H1 (cell line): ENCODE measurements at places on chromosomes 16 and 17. TPM values are rescaled to one million over a fixed set of nuclear protein-coding genes. Genes with fewer than 3 reads are reported as not detected.

HBZ gene
- polyA plus RNA-seq = 0.12 TPM in 1 of 2 replicates, not detected in the other

RCVRN gene
- polyA plus RNA-seq = not detected in 2 replicates

CD300LG gene
- 0.06 and 0.14 TPM in 2 replicates for polyA plus RNA-seq

RAB40B gene
- 4.6 and 7.1 TPM in 2 replicates for polyA plus RNA-seq

DOK4 gene
- 24.0 and 29.5 TPM in 2 replicates for polyA plus RNA-seq

DNA sequence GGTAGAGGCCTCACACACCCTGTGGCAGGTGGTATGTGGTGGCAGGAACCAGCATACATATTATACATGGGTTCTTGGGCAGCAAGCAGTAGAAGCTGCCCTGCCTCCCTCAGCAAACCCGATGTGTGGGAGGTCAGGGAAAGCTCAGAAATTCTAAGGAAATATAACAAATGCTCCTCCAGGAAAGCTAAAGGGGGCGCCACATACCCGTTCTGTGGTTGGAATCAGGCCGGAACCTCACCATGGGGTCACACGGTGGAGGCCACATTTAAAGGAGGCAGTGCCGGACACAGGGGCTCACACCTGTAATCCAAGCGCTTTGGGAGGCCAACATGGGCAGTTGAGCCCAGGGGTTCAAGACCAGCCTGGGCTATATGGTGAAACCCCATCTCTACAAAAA, 12.4 kb upstream of the KATNB1 start:
- no peak for DNase-seq
- H3K36me3 ChIP-seq = no peaks in the 10 kb centered on the region
- no peaks in the 10 kb centered on the region for H3K4me1 ChIP-seq
- H3K27ac ChIP-seq = no peak overlapping the region

DNA sequence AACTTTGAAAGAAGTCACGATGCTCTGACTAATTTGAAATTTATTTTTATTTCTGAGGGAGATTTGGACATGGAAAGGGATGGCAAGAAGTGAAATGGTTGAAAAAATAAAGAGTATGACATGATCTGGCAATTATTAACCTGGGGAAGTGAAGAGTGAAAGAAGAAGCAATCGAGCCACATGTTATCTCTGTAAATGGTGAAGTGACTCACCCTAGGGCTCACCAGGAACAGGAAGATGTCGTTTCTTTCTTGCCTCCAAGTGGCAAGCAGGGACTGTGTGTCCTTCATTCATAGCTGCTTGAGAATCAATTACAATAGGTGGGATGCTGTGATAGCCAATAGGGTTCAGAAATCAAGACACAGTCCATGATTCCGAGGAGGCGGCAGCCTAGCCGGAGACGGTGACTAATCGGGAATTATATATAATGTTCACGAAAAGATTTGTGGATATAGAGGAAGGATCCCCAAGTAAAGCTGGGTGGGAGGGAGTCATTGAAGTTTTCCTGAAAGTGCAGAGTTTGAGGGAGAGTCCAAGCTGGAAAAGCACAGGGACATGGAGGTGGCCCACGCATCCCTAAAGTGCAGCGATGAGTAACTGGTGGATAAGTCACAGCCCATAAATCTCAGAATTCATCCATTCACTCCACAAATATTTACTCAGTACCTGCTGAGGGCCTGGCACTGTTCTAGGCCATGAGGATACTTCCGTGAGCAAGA, 18.2 kb upstream of the KRT20 start:
- no peak for DNase-seq
- H3K27ac ChIP-seq = no peak overlapping the region
- H3K36me3 ChIP-seq = no peaks in the 10 kb centered on the region
- no peaks in the 10 kb centered on the region for H3K4me1 ChIP-seq

- no peak for DNase-seq
- H3K4me3 ChIP-seq = no peak overlapping the region
- H3K27ac ChIP-seq = no peak overlapping the region
These were observed 1401.0 kb downstream of the CDH11 start for GRCh38 chr16:63720848-63721247.

GRCh38 chr17:82339634-82340580, 6.3 kb upstream of the SECTM1 start:
- H3K36me3 ChIP-seq = no peaks in the 10 kb centered on the region
- peaks cover 19% of the 10 kb centered on the region for H3K27me3 ChIP-seq
- H3K27ac ChIP-seq = no peak overlapping the region
- no peak for DNase-seq
- no peak overlapping the region for H3K4me3 ChIP-seq

DNA sequence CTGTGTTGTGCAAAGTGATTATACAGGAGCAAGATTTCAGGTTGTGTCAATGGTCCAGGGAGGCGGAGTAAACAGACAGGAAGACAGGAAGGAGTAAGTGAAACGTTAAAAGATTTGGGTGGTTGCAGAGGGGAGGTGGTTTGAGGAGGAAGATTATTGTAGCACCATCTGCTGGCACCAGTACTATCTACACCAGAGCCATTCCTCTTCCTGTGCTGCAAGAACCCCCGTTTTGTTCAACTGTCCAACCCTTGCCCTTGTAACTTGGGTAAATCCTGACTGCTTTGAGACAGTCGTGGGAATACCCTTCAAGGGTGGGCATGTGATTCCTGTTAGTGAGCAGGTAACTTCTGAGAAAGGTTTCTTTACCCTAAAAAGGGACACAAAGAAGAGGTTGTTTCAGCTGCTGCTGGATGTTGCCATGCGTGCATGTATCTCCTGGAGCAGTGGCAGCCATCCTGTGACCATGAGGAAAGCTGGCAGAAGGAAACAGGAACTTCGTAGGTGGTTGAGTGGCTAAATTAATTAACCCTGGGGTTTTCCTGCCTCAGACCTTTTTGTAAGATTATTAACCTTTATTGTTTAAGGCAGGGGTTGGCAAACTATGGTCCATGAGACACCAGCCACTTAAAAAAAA, 124.1 kb downstream of the PRKCA start:
- H3K4me1 ChIP-seq = peaks cover 2% of the 10 kb centered on the region
- H3K27me3 ChIP-seq = no peaks in the 10 kb centered on the region
- no peak overlapping the region for H3K27ac ChIP-seq

DNA sequence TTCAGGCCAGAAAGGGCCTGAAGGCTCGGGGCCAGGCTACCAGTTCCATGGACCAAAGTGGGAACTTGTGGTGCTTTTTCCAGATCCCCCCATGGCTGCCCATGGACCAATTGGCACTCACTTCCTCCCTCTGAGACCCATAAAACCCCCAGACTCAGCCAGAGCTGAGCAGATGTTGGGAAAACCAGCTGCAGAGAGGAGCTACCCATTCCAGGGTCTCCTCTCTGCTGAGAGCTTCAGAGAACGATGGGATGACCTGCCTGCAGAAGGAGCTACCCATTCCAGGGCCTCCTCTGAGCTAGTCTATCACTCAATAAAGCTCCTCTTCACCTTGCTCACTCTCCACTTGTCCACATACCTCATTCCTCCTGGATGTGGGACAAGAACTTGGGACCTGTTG, 52.2 kb upstream of the MED9 start:
- DNase-seq = no peak
- no peaks in the 10 kb centered on the region for H3K4me1 ChIP-seq
- no peak overlapping the region for H3K27ac ChIP-seq
- H3K4me3 ChIP-seq = no peak overlapping the region
- H3K36me3 ChIP-seq = no peaks in the 10 kb centered on the region

DNA sequence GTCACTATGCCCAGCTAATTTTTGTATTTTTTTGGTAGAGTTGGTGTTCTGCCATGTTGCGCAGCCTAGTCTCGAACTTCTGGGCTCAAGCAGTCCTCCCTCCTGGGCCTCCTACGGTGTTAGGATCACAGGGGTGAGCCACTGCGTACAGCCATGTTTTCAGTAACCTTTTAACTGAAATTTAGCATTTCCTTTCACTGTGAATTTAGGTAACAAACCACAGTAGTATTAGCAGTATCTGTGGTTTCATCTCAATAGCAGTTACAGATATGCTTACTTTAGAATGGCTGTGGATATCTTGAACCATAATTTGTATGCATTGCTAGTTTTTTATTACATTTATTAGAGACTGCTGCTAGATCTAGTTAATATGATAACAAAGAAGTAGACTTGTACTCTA, 4.3 kb upstream of the RANGRF start:
- H3K36me3 ChIP-seq = no peaks in the 10 kb centered on the region
- no peak overlapping the region for H3K4me3 ChIP-seq
- no peak overlapping the region for H3K27ac ChIP-seq
- no peak for DNase-seq

DNA sequence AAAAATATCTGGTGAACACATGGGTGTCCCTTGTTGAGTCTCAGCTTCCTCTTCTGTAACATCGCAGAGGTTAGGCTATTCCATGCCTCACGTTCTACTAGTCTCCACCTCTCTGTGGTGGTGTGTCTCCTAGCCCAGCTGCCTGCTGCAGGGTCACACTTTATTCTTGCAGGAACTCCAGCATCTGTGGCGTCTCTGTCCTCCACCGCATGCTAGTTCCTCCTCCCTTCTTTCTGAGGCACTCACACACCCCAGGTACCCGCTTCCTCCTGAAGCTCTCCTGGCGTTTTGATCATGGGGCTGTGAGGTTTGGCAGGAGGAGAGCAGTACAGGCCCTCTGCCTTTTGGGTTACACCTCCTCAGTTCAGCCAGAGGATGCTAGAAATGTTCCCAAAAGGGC, 9.9 kb upstream of the TEX2 start:
- H3K4me3 ChIP-seq = no peak overlapping the region
- H3K27ac ChIP-seq = no peak overlapping the region
- no peaks in the 10 kb centered on the region for H3K27me3 ChIP-seq
- DNase-seq = no peak
